ENCODE measurements at places on chromosomes 2 and 18. TPM values are rescaled to one million over a fixed set of nuclear protein-coding genes. Genes with fewer than 3 reads are reported as not detected.

DNA sequence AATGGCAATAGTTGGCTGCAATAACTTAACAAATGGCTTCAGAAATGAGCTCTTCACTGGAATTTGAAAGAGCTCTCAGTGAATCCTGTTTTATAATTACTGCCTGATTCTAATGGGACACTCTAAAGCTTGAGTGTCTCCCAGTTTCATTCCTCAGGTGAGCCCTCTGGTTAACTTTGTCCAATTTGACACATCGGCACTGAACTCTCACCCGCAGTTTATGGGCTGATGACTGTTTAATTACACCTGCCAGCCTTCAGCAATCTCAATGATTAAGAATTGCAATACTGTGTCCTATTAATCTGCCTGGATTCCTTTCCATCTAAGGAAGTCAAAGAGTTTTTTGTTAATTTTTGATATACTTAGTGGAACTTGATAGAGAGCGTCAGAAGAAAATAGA is 110.7 kb upstream of the NABP1 start:
- no peak for DNase-seq

GRCh38 chr2:142008135-142008744 is 122.6 kb downstream of the LRP1B start:
- DNase-seq, result no peak

- no peak for DNase-seq
Observed at GRCh38 chr2:70192516-70192915, 1.7 kb upstream of the C2orf42 start.

The AKAIN1 gene
- not detected for total RNA-seq

DNA sequence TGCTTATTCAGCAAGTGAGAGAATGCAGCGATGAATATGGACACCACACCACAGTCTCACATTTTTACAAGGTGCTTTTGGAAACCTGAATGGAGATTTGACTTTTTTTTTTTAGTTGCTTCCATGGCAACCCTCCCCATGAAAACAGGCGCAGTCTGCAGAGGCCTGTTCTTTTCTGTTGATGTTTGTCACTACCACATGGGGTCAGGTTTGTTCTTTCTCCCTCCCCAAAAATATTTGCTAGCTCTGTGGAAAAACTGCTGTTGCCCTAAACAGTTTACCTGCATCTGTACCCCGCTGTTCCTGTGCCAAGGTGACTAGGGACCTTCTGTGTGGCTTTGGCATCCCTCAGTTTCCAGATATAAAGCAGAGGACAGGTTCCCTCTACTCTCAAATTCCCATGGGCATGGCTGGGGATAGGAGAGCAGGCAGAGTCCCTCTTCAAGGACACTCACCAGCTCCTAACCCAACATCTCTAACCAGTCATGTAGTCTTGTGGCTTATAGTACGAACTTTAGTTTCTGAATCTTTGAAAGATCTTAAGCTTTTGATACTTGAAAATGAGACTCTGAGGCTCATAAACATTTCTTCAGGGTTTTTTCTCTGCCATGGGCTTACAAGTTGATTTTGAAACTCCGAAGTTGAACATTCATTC is 14.7 kb upstream of the MAPRE2 start:
- no peak for DNase-seq

DNA sequence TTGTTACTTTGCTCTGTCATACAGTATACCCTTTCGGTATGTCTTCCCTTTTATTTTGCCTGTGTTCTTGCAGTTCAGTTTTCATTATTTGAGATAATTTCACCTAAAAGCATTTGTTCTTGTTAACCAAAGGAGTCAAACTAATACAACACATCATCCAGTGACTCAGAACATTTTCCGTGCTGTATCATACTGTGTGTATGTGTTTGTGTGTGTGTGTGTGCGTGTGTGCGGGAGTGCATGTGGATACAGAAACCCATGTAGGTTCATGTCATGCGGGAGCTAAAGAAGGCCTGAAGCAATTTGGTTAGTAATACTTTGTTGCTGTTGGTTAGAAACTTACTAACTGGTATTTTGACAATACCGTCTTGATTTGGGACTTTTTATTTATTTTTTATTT is 60.0 kb downstream of the CEP192 start:
- DNase-seq, result no peak

Measured in adrenal gland (tissue), 19 donors.